ENCODE measurements at places on chromosomes 16 and 17.

DNA sequence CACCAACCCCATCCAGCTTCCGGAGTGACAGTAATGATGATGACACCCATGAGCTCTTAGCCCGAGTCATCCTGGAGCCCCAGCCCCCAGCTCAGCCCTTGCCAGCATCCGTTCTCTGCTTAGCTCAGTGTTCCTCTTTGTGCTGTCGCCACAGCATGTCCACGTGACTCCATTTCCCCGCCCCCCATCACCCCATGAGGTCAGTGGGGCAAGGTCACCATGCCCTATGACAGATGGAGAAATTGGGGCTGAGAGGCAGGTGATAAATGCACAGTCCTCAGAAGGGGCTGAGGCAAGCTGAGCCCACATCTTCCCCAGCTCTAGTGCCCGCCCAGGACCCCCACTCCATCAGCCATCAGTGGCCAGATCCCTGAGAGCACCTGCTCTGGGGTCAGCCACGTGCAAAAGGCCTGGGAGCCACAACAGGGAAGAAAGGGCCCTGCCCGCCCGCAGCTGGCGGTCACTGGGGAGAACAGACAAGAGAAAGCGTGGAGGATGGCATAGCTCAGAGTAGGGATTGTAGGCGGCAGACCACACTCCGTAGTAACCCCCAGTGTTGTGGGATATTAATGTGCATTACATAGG, 17.1 kb downstream of the ITGB4 start:
- DNase-seq = no peak

DNA sequence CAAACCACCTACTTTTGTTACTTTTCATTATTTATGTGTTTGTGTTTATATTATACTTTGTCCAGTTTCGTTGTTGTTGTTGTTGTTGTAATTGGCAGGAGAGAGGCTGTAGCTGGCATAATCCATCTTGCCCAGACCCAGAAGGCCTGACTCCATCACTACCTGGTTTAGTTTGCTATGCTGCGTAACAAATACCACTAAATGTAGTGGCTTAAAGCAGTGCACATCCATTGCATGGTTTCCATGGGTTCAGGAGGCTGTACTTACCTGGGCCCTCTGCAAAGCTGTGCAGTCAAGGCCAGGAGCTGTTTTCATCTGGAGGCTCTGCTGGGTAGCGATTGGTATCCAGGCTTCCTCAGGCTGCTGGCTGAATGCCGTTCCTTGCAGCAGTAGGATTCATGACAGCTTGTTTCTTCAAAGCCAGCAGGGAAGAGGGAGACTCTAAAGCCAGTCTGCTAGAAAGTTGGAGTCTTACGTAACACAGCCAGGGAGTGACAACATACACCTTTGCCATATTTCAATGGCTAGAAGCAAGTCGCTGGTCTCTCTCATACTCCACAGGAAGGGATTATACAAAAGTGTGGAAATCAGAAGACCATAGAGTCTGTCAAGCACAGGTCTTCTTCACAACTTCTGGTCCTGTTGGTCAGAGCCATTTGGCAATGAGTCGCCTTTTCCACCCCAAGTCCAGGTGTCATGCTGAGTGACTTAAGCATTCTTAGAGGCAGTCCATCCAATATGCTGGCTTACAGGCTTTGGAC, 41.1 kb downstream of the TNRC6C start:
- no peak for DNase-seq

- DNase-seq = peak; percentile 19
Measured at GRCh38 chr17:3750926-3751325, 27.2 kb downstream of the HASPIN start.

DNA sequence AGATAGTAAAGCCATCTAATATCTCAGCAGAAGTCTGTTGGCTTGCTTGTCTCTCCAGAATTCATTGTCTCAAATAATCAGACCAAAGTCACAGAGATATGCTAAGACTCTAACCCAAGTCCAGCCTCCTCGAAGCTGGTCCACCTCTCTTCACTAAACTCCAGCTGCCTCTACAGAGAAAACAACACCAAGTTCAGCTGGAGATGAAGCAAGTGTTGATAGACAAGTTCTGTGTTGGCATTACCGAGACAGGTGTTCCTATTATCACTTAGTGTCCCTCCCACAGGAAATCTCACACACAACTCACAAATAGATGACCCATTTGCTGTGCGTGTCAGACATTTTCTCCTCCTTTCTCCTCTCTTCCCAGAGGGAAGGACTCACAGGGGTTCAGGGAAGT, 164.4 kb upstream of the ANKFN1 start:
- DNase-seq = no peak
